ENCODE measurements at places on chromosomes 3 and 15.

GRCh38 chr3:140178482-140178881, 243.5 kb downstream of the CLSTN2 start:
- DNase-seq: no peak

DNA sequence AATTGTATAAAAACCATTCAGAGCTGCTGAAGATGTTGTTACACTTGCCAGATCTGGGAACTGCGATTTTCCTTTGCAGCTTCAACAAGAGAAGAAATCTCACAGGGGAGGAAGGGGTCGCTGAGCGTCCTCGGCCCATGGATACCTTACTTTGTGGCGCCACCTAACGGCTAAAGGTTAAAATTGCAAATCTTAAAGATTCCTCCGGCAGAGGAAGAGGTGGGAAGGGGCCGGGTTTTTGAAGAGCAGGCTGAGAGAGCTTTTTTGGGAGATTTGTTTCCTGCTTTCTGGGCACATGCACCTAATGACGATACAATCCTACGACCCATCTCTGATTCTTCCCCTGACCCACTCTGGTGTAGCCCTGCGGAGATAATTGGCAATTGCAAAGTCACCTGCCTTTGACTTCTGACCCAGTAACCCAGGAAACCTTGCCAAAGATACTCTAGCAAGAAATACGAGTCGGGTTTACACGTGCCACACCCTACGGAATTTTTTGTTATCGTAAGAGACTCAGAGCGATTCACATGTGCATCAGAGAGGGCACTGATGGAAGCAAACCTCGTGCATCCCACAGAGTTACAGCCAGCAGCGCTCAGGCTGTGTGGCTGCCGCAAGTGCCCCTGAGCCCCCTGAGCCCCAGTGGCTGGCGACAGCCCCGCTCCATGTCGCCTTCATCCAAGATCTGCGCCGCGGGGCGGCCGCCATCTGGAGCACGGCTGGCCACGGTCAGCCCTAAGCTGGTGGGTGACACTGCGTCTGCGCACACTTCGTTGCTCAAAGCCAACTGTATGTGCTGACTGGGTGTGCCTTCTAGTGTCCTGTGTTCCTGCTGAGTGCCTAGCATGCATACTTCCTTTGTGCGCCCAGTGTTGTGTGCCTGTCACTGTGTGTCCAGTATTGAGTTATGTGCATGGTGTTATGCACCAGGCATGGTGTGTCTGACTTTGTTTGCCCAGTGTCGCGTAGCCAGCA, 55.2 kb upstream of the CHRNA7 start:
- DNase-seq: peak; percentile 2

DNA sequence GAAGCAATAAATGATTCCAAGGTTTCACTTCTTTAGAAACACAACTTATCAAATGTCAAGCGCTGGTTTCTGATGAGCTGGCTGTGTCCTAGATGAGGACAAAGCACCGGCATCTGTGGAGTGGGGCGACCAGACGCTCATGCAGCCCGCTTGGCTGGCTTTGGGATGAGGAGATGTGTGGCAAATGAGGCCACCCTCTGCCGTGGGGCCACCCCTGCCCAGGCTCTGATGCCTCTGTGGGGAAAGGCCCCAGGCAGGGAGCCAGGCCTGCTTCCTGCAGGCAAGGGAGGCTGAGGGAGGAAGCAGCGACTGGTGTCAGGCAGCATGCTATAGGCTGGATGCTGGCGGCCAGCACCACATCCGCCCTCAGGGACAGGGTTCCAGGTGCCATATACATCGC, 102.9 kb downstream of the HERC2 start:
- no peak for DNase-seq

DNA sequence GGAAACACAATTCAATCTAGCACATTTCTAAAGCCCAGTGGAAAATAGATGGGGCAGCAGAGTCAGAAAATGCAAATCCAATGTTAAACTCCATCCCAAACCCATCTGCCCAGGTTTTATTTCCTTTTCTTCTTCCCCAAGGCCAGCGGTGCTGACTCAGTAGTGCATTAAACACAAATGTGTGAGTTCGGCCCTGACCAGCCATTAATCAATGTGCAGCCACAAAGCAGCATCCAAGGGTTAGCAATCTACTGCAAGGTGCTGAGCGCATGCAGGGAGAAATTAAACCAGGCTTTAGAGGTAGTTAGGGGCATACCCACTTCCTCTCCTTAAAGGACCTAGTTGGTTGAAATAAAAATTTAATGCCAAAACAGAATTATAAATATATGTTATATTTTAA, 583.3 kb upstream of the PPP2R3A start:
- DNase-seq: no peak

GRCh38 chr15:60703207-60703933, 224.4 kb upstream of the ICE2 start:
- no peak for DNase-seq

DNA sequence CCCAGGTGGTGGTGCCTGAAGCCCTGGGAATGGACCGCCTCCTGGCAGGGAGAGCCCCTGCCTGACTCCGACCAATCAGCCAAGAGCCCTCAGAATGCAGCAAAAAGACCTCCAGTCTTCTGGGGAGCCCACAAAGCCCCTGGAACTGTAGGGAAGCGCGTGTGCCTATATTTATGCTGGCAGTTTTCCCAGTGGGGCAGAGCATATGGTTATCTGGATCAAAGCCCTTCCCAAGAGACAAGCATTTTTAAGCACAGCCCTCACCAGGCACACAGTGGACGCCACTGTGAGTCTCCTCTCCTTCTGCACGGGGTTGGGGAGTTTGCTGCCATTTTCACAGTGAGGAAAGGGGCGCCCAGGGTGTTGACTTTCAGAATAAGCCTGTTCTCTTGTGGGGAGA, 80.9 kb upstream of the RPL32 start:
- no peak for DNase-seq

- DNase-seq: no peak
Measured at GRCh38 chr3:141052201-141053069, 1.3 kb downstream of the SPSB4 start.

DNA sequence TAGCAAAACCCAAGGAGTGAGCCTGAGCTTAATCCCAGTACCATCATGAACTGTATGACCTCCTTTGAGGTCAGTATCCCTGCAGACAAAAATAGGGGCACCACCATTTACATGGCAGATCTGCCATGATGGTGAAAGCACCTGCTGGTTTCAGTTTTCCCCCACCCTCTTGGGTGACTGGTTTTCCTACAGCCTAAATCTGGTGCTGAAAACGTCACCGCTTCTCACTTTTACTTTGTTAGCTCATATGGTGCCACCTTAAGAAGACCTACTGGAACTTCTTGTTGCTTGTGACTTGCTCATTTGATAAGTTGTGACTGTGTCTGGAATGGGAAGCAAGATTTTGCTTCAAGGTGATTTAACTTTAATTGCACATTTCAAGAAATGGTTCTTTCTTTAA, 5.1 kb downstream of the PPP1R2 start:
- no peak for DNase-seq

DNA sequence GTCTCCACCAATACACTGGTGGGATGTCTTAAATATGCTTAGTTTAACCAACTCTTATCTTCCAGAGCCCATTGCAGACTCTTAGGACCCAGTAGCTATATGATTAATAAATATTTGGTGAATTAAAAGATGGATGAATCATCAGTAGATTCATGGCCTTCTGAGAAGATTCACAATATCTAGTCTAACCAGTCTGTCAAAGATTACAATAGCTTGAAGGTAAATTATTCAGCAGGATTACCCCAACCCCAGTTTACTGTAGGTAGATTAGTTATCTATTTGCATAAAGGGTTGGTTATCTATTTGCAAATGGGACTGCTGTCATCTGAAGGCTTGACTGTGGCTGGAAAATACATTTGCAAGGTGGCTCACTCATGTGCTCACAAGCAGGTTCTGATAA, 239.4 kb upstream of the THRB start:
- DNase-seq: no peak

DNA sequence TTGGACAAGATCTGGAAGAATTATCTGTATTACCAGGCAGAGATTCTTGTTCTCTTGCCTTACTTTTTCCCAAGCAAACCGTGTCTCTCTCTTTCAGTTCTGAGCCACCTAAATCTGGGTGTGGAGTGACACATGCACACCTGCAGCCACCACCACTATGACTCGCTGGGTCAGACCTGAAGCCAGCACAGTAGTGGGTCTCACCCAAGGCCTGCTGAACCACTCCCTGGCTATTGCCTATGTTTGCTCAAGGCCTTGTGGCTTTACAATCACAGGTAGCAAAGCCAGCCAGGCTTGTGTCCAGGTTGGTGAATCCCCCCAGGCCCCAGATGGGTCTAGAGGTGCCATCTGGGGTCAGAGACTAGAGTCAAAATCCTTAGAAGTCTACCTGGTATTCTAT, 28.7 kb upstream of the COPB2 start:
- no peak for DNase-seq

DNA sequence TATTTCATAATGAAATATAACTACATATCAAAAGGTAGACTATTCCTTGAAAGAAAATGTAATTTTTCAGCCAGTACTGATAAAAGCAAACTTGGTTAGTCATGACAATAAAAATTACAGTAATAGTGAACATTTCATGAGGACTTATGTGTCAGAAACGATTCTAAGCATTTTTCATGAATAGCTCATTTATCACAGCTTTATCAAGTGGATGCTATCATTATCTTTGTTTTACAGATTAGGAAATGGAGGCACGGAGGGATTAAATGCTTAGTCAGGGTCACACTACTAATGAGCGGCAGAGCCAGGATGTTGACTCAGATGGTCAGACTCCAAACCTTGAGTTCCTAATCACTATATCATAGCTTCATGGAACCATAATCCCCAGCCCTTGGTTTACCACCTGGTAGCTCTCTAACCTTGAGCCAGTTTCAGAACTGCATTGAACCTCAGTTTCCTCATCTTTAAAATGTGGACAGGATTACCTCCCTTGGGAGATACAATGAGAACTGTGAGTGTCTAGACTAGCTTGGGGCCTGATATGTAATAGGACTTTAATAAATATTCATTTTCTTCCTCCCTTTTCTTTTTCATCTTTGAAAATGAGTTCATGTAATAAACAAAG, 85.4 kb downstream of the TNIK start:
- no peak for DNase-seq

GRCh38 chr3:79011821-79012529, 755.8 kb downstream of the ROBO1 start:
- no peak for DNase-seq

- no peak for DNase-seq
Measured at GRCh38 chr15:68210821-68211655, 5.9 kb upstream of the CALML4 start.

DNA sequence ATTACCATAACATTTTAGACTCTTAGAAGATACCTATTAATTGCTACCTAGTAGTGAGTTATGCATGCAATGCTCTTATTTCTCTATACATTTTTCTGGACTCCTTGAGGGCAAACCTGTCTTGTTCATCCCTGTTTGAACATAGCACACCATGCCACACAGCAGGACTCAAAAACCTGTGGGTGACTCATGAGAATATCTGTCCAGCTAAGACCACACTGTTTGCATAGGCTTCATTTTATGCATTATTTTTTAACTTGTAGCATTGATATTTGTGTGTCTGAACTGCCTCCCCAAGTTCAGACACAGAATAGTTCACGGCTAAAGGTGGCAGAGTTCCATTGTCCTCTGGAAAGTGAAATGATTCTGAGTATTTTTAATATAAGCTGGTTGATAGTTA, 1.8 kb downstream of the LMCD1 start:
- DNase-seq: no peak

DNA sequence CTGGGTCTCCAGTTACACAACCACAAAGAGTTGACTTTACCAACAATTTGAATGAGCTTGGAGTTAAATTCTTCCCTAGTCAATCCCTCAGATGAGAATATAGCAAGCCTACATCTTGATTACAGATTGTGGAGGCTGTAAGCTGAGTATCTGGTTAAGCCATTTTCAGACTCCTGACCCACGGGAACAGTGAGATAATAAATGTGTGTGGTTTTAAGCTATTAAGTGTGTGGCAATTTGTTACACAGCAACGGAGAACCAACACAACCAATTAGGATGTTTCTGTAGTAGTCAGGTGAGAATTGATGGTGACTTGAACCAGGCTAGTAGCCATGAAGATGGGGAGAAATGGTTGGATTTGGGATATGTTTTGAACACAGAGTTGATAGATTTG, 37.7 kb upstream of the SLC4A7 start:
- no peak for DNase-seq

GRCh38 chr3:86594838-86595237, 396.1 kb downstream of the VGLL3 start:
- no peak for DNase-seq

- no peak for DNase-seq
Measured at GRCh38 chr3:62142331-62143085, 230.8 kb downstream of the FEZF2 start.

Measured in SK-N-MC (cell line).